Activated CD8-positive, alpha-beta memory T cell treated with anti-CD3 and anti-CD28 coated beads for 1 hour (primary cell): ENCODE measurements at places on chromosomes 3 and 15.

DNA sequence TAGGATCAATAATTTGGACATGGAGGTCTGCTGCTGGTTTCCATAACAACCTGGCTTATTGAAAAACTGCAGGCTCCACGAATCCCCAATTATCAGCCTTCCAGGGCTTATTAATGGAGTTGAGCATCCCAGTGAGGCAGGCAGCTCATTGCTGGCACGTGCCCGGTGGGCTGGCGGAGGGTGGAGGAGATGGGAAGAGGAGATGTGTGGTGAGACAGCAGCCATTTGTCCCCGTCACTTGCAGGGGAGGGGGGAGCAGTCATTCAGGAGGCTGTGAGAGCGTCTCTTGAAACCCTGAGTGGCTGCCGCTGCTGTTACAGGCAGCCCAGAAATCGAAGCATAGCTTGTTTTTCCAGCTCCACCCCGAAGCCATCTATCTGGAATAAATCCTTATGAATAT is 70.6 kb downstream of the GAP43 start:
- no peak for DNase-seq

DNA sequence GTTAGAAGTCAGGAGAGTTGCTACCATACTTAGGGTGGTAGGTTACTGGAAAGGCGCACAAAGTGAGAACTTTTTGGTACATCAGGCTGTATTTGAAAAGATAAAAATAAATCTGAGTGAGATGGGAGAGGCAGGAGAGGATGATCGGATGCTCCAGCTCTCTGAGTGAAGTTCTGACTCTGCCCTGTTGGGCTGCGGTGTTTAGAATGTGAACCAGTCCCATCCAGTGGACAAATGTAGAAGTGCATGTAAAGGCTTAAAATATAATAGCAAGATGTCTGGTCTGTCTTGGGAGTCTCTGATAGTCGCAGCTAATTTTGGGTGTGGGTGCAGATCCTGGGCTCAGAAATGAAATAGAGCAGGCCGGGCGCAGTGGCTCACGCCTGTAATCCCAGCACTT is 30.4 kb downstream of the ACKR2 start:
- no peak for DNase-seq

DNA sequence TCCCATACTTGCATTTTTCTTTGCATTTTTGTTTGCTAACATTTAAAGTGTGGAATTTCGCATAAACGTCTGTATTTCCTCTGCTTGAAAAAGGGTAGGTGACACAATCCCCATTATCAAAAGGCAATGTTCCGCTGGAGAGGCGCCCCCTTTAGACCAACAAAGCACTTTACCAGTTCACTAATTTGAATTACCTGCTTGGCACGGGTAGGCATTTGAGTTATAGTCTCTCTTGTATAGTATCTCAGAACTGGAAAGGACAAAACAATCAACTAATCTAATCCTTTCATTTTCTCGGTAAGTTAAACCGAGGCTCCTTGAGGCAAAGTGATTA is 775 bp upstream of the CCDC39 start:
- no peak for DNase-seq

GRCh38 chr3:53673722-53674350 is 172.4 kb downstream of the CHDH start:
- DNase-seq = no peak

DNA sequence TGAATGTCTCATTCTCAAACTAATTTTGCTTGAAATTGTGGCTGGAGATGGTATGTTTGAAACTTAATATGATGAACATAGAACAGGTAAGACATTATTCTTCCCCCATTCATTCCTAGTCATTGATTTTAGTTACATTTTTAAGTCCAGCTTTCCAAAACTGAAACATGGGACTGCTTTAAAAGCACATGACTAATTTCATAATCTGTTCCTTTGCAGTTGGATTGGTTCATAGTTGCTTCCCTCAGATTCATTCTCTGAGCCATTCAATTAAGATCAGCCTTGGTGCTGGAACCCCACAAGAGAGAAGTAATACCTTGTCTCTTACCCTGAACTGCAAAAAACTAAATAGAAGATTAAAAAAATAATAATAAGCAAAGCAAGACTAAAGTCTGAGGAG is 87.5 kb upstream of the TGFBR2 start:
- no peak for DNase-seq

- no peak for DNase-seq
Observed at GRCh38 chr3:16529264-16529663, 15.8 kb upstream of the RFTN1 start.

- no peak for DNase-seq
Observed at GRCh38 chr3:57544181-57545125, at the start of gene DNAH12. Gene DNAH12, minus strand, starts transcription at chr3:57544344. Its CDS starts 1,474 bp downstream, at chr3:57542870.

DNA sequence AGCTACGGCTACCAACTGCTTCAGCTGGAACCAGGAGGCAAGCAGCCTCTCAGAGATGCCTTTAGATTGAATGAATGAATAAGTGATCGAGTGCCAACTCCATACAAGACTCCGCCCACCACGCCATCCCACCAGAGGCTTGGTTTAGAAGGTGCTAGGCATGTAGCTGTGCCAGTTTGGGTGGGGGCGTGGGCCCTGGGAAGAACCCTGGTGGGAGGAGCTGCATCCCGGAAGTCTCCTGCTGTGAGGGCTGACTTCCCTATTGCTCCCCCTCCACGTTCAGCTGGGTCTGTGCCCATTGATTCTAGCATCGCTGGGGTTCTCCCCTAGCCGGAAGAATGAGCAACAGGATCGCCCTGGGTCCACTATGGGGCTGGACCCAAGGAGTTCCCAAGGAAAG is 20.9 kb downstream of the LINGO1 start:
- no peak for DNase-seq

GRCh38 chr3:188282871-188283270 is 128.9 kb downstream of the LPP start:
- no peak for DNase-seq

DNA sequence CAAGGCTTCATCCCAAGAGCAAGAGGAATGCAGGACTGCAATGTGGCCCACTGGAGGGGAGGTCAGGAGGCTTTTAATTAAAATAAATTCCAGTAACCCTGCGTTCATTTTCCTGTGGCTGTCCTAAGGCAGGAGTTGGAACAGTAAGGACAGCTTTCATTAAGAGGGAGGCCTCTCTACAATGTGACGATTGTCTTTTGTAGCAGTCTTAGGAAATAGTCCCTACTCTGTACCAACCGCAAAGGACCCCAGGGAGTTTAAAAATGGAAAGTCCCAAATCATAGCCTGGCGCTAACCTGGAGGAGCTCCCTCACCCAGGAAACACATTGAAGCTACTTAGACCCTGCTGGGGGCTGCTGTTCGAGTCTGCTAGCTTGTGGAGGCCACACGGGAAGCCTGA is 62.8 kb downstream of the SYNM start:
- no peak for DNase-seq

DNA sequence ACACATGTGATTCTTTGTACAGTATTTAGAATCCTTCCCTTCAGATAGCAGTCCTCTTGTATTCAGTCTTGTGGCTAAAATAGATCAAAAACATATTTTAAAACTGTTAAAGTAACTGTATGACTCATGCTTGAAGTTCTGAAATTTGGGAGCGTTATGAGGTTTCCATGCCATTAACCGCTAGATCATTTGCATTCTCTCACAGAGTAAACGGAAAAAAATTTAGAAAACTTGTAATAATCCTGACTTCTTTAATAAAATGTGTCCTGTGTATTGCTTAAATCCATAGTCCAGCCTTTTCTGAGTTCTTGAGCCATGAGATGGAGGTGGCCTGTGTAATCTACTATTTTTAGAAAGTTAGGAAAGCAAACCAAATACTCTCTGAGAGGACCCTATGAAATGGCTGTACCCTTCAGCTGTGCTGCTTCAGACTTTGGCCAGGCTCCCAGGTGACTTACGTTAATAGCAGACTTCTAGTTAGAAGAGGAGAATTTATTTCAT is 33.8 kb downstream of the MBNL1 start:
- DNase-seq = no peak

DNA sequence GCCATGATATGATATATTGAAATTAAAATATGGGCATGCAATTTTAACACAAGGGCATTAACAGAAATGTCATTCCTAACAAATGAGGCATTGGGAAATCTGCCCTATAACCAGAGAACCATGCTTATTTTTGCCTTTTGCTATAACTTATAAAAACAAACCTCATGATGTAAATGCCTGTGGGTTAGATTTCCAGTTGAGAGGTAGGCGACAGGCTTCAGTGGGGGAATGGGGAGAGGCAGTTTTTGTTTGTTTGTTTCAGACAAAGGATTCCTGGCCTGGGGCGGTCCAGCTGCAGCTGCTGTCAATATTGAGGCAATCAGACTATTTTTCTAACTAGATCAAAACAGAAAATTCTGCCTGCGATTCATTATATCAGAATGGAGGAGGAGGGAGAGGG is 490.4 kb upstream of the CFAP20DC start:
- DNase-seq = no peak

- DNase-seq = no peak
Observed at GRCh38 chr3:121508389-121508788, 37.4 kb downstream of the POLQ start.

- DNase-seq = no peak
Observed at GRCh38 chr15:98562331-98562937, 85.9 kb upstream of the IGF1R start.

DNA sequence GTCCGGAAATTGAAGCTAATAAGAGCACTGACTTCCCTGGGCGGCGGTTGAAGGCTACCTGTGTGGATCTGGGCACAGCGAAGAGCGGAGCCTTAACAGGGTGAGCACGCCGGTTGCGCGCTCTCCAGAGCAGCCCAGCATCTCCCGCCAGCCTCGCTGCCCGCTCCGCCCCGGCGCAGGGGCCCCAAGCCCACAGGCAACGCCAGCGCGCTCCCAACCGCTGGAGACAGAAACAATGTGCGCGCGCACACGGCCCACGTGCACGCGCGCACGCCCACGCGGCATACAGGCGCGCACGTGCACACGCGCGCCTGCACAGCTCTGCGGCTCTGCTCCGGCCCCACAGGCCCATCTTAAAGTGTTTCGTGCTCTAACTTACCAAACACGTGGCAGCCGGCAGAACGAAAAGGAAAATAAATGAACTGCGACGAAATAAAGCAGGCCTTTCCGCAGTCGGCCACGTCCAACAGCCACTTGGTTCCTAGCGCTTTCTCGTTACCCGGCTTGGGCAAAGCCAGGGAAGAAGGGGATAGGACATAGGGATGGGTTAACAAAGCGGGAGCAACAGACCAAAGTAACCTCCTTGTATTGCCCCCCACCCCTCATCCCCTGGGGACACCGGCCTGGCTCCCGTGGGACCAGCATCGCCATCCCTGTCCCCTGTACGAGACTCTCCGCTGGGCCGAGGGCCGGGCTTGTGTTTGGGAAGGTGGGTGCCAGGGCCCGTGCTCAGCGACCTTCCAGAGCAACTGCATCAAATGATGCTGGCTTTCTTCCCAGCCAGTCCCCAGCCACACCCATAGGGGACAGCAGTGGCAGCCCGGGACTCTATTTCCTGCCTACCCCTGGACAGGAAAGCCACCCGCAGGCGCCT is 203.7 kb downstream of the ABHD5 start:
- no peak for DNase-seq

DNA sequence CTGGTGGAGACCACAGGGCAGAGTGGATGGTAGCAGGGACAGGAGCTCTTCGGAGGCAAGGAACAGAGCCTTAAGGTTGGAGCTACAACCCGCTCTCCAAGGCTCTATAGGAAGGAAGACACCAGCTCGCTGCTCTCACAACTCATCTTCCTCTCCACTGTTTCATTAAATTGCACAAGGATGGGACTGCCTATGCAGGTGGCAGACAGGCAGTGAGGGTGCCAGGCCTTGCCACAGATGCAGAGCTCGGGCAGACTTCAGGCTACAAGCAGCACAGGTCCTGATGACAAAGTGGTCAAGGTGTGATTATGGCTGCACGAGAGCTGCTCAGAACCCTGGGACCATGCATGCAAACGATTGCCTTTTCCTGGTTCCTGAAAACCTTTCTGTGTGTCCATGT is 144.6 kb downstream of the FOXP1 start:
- DNase-seq = no peak

DNA sequence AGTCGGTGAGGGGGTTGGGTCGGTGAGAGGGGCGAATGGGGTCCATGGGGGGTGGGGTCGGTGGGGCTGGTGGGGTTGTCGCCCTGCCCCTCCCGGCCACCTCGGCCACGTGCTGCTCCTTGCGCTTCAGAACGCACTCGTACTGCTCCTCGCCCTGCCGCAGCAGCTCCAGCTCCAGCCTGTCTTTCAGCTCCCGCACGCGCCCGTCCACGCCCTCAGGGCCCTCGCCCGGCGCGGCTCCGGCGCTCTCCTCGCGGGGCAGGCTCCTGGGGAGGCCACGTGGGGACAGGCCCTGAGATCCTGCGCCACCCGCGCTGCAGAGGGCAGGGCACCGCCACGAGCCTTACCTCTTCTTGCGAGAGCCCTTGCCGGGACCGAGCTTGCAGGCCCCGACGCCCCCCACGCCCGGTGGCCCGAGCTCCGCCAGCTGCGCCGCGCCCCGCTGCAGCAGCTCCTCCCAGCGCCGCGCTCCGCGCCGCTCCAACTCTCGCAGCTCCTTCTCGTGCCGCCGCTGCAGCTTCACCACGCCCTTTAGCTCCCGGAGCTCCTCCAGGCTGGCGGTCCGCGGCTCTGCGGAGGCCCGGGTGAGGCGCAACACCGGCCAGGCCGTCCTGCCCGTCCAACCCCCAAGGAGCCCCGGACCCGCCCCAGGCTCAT is 8.2 kb upstream of the ANKRD63 start:
- DNase-seq = no peak

DNA sequence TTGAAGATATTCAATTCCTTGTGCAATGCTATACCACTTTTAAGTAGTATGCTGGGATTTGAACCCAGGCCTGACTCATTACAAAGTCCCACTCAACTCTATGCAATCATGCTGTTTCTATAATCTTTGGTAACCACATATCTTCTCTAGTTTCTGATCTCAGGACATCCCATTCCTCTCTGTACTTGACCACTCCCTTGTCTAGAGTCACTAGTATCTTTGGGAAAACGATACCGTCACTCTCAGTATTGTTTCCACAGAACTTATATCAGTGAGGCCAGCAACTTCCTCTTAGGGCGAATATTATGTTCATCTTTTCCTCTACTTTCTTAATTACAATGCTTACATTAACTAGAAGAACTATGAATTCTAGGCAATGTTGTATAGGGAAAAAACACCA is 137.3 kb upstream of the TSPAN3 start:
- DNase-seq = no peak

- DNase-seq = no peak
Observed at GRCh38 chr3:30608598-30608947, 2.2 kb downstream of the TGFBR2 start.

- DNase-seq = no peak
Observed at GRCh38 chr15:69593981-69594966, 141.7 kb downstream of the RPLP1 start.

DNA sequence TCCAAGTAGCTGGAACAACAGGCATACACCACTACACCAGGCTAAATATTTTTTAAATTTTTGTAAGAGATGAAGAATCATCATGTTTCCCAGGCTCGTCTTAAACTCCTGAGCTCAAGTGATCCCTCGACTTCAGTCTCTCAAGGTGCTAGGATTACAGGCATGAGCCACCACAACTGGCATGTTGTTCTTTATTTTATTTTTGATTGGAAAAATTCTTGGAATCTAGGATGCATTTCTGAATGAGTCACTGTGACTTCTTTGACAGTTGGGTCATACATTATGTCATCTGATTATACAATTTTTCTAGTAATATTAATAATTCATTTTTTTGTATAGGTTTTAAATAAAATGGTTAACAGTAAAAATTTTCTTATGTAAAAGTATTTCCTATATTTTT is 870.2 kb downstream of the SI start:
- no peak for DNase-seq
